Upper lobe of right lung (tissue), 1 donor: ENCODE measurements at places on chromosomes 5 and 9.

GRCh38 chr5:60339691-60340201, 360.2 kb downstream of the DEPDC1B start:
- DNase-seq, result no peak

- no peak for DNase-seq
Observed at GRCh38 chr5:88979244-88979643, 96.3 kb upstream of the MEF2C start.

- no peak for DNase-seq
Observed at GRCh38 chr5:165000479-165001190, 1495.2 kb downstream of the MAT2B start.

DNA sequence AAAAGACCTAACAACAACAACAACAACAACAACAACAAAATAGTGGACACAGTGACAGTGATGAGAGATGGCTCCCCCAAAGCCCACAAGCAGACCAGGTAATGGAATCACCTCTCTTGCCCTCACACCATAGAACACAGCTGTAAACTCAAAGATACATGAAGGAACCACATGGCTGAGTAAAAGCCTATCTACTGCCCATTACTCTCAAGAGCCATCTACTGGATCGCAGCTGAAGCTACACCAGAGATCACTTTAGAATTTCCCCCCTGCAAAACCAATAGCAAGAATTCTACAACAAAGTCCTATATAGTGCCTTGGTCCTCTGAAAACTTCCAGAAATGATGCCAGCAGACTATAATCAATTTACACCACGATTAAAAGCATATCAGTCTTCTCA, 1537.6 kb upstream of the CDH9 start:
- no peak for DNase-seq
